ENCODE measurements at places on chromosomes 5 and 9.
A peak's percentile ranks its signal among the peaks of the same experiment; 100 is the strongest.

- no peak for DNase-seq
Measured at GRCh38 chr9:75169623-75170022, 81.3 kb downstream of the OSTF1 start.

DNA sequence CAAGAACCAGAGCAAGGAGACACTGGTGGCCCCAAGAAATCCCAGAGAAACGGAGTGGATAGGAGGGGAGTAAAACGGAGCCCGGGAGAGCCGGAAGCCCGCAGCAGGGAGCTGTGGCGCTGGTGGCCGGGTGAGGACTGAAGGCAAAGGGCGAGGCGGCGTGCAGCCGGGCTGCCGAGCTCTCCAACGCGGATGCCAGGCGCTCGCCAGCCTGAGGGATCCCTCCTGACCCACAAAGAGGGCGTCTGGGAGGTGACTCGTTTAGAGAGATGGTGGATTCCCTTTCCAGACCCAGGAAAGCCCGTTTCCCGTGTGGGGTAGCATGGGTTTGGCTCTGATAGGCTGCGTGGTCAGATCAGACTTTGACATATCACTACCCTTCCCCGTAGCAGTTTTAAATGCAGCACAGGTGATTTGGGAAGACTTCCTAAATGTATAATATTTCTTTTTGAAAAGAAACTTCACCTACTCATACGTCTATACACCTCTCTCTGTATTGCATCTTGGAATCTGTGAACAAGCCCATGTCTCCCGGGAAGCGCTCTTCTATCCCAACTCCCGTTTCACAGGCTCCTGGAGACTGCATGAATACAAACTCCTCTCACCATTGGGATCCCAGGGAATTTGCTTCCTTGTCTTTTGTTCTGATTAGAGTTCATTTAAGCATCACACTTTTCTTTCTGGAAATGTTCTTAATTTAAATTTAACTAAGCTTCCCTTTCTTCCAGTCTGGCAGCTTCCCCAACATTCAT is 158.1 kb downstream of the C9orf152 start:
- DNase-seq, result no peak

DNA sequence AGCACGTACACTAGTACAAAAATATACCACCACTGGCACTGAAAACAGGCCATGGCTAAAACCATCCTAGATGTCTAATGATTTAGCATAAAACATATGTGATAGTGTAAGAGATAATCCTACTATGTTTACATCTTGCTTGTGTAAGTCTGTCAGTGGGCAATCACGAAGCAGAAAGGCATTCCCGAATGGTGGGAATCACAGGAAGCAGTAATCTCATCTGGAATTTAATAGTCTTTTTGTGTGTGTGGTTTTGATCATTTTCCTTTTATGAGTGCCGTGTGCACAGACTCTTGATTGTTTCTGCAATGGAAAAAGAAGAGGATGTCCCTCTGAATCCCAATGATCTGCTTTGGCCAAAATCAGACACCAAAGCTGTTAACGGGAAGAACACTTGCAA is 200.5 kb downstream of the EBF1 start:
- no peak for DNase-seq

- DNase-seq, result no peak
Measured at GRCh38 chr5:43425983-43426382, 13.8 kb upstream of the CCL28 start.

- no peak for DNase-seq
Measured at GRCh38 chr5:147520450-147520849, 10.6 kb upstream of the DPYSL3 start.

DNA sequence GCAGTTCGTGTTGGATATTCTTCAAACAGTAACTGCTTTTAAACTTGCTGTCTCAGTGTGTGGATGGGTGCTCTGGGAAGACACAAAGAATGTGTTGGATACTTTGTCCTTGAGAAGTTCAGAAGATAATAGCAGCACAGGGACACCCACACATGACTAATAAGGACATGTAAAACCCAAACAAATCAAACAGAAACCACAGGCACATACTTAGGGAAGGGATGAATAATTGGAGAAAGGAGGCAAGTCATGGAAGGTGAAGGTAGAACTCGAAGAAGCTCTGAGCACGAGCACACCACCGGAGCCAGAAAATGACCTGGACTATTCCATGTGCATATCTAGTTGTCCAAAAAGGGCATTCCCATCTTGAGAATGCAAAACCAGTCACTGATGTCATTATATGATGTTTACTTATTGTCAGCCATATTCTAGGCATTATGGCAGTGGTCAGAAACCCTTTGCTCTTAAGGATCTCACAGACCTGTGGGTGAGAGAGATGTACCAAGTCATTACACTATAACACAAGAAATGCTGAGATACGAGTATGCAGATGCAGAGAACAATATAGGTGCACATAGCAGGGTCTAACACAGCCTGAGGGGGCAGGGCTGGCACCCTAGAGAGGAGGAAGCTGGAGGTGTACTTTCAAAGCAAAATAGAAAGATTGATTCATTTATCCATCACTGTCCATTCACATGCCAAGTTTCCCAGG is 152.9 kb downstream of the PIK3R1 start:
- peak; percentile 1 for DNase-seq

- DNase-seq, result peak; percentile 16
Measured at GRCh38 chr9:33719581-33720374, 75.6 kb upstream of the PRSS3 start.

- peak; percentile 4 for DNase-seq
Measured at GRCh38 chr9:88041447-88041846, 67.1 kb upstream of the CDK20 start.

GRCh38 chr5:83401775-83402174 is 69.8 kb upstream of the VCAN start:
- DNase-seq, result no peak

DNA sequence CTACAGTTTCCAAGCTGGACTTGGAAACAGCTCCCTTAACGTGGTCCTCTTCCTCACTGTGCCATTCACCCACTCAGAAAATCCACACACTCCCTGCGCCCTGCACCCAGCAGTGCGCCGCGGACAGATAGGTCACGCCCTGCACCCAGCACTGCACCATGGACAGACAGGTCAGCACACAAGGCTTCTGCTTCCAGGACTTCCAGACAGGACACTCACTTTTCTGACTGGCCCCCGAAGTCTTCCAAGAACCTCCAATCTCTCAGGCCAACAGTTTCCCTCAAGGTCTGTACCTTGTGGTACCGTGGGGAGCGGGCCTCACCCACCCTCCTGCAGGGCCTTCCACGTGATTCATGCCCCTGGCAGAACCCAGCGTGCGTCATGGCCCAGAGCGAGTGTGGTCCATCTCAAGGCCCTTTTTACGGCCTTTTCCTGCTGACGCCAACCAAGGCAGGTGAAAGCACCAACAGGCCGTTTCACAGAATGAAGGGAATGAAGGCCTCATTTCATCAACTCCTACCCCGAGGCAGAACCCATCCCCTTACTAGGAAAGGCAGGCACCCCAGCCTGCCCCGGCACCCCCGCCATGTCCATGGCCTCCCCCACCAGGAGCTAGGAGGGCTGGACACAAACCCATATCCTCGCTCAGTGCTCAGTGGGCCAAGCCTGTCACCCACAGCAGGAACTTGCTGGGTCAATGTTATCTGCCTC is 17.3 kb downstream of the VAV2 start:
- DNase-seq, result no peak

DNA sequence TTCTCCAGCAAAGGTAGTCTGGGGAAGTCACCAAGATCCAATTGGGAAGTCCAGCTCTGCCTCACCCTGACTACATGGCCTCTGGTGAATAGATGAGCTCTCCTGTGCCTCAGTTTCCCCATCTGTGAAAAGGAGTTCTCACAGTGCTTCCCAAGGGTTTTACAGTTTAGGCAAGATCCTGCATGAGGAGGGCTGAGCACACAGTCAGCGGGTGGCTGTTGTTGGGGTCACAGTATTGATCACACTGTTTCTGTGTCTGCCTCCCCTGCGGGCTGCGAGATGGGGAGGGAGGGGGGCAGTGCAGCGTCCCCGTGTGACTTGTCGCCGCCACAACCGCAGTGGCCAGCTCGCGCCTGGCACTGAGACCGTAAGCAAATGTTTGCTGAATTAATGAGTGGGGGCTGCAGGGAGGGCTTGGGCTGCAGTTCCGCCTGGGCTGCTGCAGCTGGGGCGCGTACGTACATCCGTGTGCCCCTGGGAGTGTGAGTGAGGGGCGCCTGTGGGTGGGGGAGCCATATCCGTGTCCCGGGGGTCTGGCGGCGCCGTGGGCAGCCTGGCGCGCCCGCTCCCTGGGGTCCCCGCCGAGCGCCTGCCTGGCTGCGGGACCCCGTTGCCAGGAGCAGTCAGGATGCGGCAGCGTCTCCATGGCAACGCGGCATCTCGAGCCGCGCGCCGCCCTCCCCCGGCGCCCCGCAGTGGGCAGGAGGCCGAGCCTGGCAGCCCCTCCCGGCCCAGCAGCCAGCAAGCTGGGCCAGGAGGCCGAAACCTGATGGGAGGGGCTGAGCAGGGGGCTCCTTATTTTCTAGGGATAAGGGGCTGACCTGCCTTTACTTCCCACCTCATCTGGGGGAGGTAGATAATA is 31.4 kb upstream of the PSD2 start:
- no peak for DNase-seq

DNA sequence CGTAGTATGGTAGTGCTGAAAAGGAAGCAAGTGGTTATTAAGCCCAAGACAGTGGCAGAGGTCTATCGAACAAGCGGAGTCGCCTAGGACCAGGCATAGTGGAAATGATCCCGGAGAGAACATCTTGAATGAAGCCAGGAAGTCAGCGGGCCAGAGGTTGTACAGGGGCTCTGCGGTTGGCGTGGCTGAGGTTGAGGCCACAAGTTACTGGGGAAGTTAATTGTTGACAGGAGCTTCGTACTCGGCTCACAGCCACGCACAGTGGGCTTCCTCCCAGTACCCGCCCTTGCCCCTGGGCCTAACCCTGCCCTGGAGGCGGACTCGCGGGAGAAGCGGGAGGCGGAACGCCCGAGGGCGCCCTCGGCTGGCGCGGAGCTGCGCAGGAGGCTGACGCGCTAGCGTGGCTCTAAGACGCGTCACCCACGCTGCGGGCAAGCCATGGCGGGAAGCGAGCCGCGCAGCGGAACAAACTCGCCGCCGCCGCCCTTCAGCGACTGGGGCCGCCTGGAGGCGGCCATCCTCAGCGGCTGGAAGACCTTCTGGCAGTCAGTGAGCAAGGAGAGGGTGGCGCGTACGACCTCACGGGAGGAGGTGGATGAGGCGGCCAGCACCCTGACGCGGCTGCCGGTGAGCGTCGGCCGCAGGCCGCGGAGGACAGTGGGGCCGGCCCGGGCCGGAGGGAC is at the start of gene FBXO4:
FBXO4 (plus strand) TSS at position 410 of the 683 bp plus-strand sequence; CDS start at position 439, 29 bp downstream.
- DNase-seq, result peak; percentile 71

GRCh38 chr5:126002222-126002897 is 420.8 kb upstream of the GRAMD2B start:
- no peak for DNase-seq

DNA sequence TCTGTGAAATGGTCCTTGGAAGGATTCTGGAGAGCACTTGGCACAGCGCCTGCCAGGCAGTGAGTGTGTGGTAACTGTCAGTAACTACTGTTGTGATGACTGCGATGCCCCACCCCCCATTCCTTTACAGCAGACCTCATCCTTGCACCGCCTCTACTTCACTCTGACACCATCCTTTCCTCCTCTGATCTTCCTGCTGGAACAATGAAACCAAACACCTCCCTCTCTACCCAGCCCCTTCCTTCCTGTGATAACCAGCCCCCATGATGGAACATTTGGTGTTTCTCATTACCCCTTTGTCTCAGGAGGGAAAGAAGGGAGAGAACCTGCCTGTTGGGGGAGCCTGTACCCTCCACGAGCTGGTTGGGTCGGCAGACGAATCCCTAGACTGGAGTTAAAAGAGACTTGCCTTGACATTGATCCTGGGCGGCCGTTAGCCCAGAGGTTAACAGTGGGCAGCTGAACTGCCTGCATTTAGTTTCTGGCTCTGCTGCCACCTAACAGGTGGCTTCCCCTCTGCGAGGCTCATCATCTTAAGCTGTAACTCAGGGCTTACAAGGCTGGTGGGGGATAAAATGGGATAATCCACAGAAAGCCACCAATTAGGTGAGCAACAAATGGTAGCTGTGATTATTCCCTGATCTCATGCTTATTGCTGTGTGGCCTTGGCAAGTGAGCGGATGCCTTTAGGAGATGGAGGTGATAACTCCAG is 34.2 kb upstream of the GRPEL2 start:
- no peak for DNase-seq

- DNase-seq, result no peak
Measured at GRCh38 chr9:120117081-120117480, 462.9 kb downstream of the CDK5RAP2 start.

DNA sequence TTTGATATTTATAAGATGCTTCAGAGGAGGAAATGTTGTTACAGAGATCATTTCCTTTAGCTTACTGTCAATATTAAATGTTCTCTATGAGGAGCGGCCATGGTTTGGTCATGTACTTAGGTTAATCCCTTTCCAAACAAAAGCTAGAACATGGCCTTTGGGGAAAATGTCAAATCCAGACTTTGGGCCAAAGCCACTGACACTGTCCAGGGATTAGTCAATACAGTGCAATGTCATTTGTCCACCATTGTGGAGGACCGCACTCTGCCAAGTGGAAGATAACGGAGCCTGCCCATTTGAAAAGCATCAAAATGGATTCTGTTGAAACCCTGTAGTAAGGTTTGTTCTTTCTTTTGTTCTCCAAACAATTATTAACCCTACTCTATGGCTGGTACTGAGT is 50.1 kb downstream of the FRMPD1 start:
- DNase-seq, result peak; percentile 67

GRCh38 chr5:126360467-126360866 is 62.7 kb upstream of the GRAMD2B start:
- no peak for DNase-seq

DNA sequence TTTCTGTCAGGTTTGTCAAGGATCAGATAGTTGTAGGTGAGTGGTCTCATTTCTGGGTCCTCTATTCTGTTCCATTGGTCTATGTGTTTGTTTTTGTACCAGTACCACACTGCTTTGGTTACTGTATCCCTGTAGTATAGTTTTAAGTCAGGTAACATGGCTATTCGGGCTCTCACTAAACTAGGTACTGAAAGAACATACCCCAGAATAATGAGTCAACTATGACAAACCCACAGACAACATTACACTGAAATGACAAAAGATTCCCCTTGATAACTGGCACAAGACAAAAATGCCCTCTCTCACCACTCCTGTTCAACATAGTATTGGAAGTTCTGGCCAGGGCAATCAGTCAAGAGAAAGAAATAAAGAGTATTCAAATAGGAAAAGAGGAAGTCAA is 535.3 kb upstream of the CYLC2 start:
- no peak for DNase-seq

DNA sequence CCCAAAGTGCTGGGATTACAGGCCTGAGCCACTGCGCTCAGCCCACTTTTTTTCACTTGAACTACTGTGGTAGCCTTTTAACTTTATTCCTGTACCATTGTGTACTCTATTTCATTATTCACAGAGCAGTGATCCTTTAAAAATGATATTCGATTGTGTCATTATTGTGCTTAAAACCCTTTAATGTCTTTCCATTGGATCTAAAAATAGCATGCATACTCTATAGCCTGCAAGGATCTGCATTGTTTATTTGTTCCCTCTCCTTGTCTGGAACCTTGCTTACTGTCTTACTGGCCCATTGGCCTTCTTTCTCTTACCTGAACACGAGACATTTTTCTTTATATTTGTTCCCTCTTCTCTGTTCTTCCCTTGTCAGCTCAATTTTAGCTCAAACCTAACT is 15.7 kb downstream of the GPBP1 start:
- DNase-seq, result no peak

GRCh38 chr5:43523662-43524072 is 8.7 kb upstream of the C5orf34 start:
- no peak for DNase-seq
